ENCODE measurements at places on chromosomes 2 and 18.
A peak's percentile ranks its signal among the peaks of the same experiment; 100 is the strongest.

DNA sequence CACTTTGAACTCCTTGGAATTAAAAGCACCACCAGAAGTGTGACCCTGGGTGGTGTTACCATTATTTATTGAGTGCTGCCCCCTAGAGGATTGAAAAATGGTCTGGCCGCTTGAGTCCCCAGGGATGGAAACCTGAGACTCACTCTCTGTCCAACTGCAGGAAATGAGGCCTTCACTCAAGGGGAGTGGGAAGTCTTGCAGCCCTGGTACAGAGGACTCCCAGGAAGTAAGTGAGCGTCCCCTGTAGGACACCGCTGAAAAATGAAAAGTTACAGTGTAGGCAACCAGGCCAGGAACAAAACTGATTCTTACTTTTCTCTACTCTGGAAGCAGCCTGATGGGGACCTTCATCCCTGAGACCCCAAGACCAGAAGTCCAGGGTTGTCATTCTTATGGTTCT is 2.2 kb upstream of the NRP2 start:
- DNase-seq = peak; percentile 95

DNA sequence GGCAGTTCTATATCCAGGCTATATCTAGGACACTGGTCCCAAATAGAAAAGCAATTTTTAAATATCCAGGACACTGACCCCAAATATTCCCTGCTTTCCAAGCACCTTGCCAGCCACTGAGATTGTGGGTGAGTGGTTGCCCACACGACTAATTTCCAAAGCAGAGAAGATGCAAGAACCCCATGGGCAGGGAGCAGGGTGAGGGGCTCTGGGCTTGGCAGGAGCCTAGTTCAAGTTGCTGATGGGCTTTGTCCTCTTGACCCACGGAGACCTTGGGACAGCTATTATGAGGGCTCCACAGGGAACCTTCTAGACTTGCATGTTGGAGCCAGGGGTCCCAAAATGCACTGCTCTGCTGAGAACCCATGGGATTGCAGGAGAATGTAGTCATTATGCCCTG is 146.0 kb upstream of the SMAD2 start:
- no peak for DNase-seq

DNA sequence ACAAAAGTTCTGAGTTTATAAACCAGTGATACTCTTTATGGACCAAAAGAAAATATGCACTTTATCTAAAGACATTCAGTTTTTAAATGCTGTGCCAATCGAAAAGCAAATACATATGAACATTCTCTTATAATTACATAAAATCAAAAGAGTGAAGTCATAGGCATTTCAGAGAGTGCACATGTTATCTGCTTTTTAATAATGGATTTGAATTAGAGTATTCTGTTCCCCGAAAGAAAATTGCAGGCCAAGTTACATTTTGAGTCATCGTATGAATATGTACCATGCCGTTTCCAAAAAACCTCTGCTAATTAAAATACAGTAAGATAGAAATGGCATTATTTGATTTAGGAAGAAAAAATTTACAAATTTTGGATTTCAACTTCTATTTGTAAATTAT is 565.7 kb downstream of the ZEB2 start:
- DNase-seq = peak; percentile 60

GRCh38 chr2:150700666-150701580 is 213.5 kb upstream of the RND3 start:
- no peak for DNase-seq

- DNase-seq = no peak
Observed at GRCh38 chr2:38301340-38301968, 75.6 kb downstream of the ATL2 start.

GRCh38 chr18:63539904-63540510 is 2.2 kb upstream of the SERPINB12 start:
- peak; percentile 63 for DNase-seq
